ENCODE measurements at places on chromosomes 16 and 17.

DNA sequence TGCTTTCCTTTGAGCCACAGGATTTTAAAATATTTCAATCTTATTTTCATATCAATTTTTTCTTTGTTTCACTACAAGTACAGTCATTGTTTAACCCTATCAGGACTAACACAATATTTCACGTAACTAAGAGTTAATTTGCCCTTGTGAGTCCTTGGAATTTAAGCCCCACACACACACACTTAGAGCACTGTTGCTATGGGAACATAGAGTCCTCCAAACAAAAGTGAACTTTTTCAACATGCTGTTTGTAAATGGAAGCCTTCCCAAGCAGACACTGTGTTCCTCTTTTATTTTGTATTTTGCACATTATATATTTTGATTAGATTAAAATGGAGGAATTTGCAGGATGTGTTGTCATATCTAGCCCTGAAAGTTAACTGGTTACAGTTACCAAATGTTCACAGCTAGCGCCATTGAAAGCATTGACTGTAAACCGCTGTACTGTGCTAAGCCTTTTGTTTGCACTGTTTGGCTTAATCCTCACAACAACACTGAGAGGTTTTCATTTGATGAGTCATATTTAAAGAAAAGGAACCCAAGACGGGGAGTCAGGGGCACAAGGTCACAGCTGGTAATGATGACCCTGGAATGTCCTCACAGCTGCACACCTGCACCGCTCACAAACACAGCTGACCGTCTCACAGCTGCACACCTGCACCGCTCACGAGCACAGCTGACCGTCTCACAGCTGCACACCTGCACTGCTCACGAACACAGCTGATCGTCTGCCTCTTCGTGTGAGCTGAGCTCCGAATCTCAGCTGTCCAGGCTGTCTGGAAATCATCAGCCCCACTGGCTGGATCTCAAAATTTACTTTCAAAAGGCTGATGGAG is 6.3 kb downstream of the HSBP1 start:
- DNase-seq = no peak

- DNase-seq = no peak
Measured at GRCh38 chr17:72953621-72954020, 138.9 kb downstream of the SLC39A11 start.

DNA sequence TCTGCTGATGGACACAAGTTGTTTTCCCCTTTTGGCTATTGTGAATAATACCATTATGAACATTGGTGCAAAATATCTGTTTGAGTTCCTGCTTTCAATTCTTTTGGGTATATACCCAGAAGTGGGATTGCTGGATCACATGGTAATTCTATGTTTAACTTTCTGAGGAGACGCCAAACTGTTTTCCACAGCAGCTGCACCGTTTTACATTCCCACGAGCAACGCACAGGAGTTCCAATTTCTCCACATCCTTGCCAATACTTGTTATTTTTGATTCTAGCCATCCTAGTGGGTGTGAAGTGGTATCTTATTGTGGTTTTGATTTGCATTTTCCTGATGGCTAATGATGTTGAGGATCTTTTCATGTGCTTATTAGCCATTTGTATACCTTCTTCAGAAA is 43.4 kb upstream of the GAS7 start:
- DNase-seq = no peak

DNA sequence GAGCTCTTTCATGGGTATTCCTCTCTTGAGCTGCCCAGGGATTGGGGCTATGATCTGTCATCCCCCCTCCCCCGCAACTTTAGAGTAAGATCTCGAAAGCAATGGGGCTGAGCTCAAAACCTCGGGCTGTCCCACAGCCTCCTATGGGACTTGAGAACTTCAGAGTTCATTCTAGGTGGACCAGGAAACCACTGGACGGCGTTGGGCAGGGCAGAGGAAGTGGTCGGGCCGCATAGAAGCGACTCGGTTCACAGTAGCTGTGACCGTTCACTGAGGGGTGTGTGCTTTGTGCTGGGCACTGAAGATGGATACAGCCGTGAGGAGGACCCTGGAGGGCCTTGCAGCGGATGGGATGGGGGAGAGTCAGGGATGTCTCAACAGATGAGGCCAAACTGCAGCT is 292.0 kb downstream of the CPPED1 start:
- no peak for DNase-seq

GRCh38 chr17:68599552-68600066 is 1.6 kb downstream of the FAM20A start:
- no peak for DNase-seq

- DNase-seq = no peak
Measured at GRCh38 chr16:27152121-27152520, 51.2 kb upstream of the KDM8 start.

GRCh38 chr17:80760511-80760911 is 215.9 kb downstream of the RPTOR start:
- DNase-seq = no peak

- DNase-seq = no peak
Measured at GRCh38 chr17:16971458-16972338, at the start of gene TNFRSF13B. TNFRSF13B (minus strand) TSS chr17:16972118; CDS start chr17:16972075, 43 bp downstream.

- DNase-seq = no peak
Measured at GRCh38 chr17:30160419-30161172, 44.0 kb downstream of the NSRP1 start.

- no peak for DNase-seq
Measured at GRCh38 chr17:68592009-68592408, 9.2 kb downstream of the FAM20A start.

- no peak for DNase-seq
Measured at GRCh38 chr16:57704905-57705852, 10.6 kb downstream of the DRC7 start.

GRCh38 chr16:89042711-89043551 is 50.7 kb upstream of the ACSF3 start:
- no peak for DNase-seq

DNA sequence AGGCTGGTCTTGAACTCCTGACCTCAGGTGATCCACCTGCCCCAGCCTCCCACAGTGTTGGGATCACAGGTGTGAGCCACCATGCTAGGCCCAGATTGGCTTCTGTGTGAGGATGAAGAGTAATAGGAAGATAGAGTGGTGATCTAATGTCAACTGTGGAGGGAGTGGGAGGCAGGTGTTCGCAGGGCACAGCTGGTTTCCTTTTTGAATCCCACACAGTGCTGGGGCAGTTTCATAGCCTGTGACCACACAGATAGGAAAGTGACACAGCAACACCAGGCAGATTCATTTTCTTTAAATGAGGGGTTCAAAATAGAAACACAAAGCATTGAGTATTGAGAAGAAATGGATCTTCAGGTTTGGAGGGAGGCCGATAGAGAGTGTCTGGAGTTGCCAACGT is 540.3 kb downstream of the WWOX start:
- DNase-seq = no peak

GRCh38 chr16:83606486-83607030 is 201.2 kb upstream of the HSBP1 start:
- no peak for DNase-seq

- no peak for DNase-seq
Measured at GRCh38 chr16:71528257-71528656, 2.0 kb downstream of the CHST4 start.

GRCh38 chr17:5115673-5116651 is at the start of gene USP6:
USP6 (plus strand) TSS chr17:5116032; CDS start chr17:5130368, 14,336 bp downstream.
- DNase-seq = no peak

- no peak for DNase-seq
Measured at GRCh38 chr16:50473356-50473945, 74.7 kb upstream of the NKD1 start.

DNA sequence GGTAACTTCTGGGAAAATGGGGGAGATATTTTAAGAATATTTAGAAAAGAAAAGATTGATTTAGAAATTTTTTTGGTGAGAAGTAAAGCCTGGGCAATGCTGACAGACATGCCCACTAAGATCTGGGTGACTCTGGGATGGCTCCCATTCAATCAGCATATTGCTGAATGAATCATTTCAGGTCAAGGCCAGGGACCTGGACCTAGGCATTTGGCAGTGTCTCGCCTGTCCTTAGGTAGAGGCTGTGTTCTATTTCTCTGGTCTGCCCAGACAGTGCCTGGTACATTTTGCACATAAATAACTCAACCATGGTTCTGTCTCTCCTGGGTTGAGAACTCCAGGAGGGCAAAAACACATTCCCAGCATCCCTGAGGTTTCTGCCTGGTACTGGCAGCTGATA is 39.9 kb downstream of the SMPD3 start:
- DNase-seq = no peak

- no peak for DNase-seq
Measured at GRCh38 chr17:19398301-19399181, 11.6 kb upstream of the MFAP4 start.

DNA sequence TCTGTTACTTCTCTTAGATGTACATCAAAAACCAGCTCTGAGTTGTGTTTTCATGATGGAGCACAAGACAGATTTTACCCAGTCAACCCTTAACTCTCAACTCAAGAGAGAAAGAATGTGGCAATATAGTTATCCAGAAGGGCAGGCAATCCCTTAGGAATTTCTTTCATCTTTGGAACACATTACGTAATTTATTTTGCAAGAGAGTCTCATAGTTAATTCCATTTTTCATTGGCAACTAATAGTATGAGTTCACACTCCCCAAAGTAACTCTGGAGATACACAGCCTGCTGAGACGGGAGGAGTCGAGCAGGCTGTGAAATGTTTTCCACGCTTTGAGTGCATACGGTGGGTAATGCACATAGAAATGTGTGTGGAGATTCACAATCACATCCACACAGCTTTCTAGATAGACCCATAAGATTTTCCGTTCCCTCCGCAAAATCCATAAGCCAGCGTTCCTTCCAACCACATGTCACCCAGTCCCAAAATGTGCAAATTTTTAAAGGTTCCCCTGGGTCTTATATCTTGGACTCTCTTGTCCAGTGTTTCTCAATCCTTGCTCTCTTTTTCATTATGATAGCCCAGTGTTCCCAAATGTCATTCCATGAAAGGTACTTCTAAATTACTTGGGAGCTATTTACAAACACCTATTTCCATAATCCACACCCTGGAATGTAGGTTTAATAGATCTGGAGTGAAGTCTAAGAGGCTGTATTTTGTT is 8.4 kb upstream of the CDRT4 start:
- DNase-seq = no peak

DNA sequence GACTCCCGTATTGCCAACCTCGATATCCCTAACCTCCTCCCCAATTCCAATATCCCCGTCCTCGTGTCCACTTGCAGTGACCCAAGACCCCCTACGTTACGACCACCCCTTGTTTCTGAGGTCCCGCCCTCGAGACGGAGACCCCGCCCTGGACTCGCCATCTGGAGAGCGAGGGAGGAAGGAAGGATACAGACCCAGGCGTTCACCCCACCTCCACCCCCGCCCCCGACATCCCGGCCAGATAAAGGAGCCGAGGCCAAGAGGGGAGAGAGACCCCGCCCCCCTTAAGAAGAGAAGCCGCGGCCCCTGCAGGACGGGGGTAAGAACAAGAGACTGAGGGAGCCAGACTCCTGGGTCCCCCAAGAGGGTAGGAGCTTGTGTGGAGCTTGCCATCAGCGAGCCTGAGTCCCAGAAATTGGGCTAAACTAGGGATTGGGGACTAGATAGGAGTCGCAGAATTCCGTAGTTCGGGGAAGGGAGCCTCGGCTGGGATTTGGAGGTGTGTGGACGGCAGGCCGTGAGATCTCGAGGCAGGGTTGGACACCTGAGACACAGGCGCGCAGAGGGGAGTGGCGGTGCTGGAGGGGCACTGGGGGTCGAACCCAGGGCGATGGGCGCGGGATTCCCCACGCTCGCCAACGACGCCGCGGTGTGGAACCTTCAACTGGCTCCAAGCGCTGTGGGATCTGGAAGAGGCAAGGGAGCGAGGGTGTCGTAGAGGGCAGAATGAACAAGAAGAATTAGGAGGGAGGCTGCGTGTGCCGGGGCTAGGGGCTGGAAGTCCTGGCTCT is at the start of gene BCL6B:
Gene BCL6B (plus strand): TSS at position 270 of the 791 bp plus-strand sequence. CDS start 622 bp downstream, outside the sequence.
- no peak for DNase-seq

- no peak for DNase-seq
Measured at GRCh38 chr17:77036841-77037381, 103.9 kb upstream of the SEC14L1 start.

- no peak for DNase-seq
Measured at GRCh38 chr17:57652811-57653210, 92.3 kb downstream of the CCDC182 start.

GRCh38 chr16:73198481-73198880 is 150.6 kb upstream of the ZFHX3 start:
- no peak for DNase-seq

- DNase-seq = no peak
Measured at GRCh38 chr17:79051306-79051705, 23.3 kb upstream of the ENGASE start.
